ENCODE measurements at places on chromosomes 5 and 9.

GRCh38 chr9:86408121-86408520 is 53.9 kb upstream of the TUT7 start:
- DNase-seq, result no peak

- DNase-seq, result no peak
These were observed 7.8 kb downstream of the HSD17B3 start for GRCh38 chr9:96294159-96294545.

DNA sequence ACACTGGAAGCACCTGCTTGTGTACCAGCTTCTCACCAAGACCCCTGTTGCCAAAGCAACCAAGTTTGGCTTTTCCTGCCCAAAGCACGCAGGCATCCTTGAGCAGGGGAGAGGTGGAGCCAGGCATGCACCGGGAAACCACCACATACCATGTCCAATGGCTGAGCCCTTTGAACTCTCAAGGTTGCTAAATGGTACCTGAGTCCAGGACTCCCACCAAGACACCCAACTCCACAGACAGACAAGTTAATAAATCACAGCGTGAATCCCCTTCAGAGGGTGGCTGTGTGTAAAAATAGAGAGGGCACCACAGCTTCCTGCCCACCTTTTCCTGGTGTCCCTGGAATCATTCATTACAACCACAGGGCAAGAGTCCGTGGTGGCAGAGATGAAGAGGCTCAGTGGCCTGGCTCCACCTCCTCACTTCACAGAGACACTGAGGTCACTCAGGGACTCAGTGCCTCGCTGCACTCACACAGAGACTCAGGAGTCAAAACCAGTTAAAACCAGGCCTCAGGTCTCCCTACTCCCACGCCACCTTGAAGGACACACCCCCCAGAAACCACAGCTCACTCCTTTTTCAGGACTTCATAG is 143.7 kb downstream of the C5orf15 start:
- DNase-seq, result no peak

GRCh38 chr5:36177154-36177553 is 25.2 kb downstream of the SKP2 start:
- DNase-seq, result no peak
